ENCODE measurements at places on chromosomes 16 and 17.

DNA sequence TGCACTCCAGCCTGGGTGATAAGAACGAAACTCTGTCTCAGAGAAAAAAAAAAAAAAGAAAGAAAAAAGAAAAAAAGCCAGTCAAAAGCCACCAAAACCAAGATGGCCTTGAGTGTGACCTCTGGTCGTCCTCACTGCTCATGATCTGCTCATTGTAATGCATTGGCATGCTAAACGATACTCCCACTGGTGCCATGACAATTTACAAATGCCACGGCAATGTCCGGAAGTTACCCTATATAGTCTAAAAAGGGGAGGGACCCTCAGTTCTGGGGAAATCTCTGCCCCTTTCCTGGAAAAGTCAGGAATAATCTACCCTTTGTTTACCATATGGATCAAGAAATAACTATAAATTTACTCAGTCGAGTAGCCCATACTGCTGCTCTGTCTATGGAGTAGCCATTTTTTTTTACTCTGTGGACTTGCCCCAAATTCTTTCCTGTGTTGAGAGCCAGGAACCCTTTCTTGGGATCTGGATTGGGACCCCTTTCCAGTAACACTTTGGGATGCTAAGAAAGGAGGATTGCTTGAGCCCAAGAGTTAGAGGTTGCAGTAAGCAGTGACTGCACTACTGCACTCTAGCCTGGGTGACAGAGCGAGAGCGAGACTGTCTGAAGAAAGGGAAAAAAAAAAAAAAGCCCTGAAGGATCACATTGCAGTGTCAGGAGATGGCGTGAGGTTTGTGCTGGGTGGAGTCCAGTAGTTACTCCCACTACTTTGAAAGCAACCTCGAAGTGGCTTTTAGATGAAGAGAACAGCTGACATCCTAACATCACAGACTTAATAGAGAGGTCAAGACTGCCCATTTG, 3.7 kb upstream of the TMEM231 start:
- DNase-seq, result peak; percentile 18

- DNase-seq, result no peak
Measured at GRCh38 chr16:87046235-87046634, 271.0 kb downstream of the C16orf95 start.

GRCh38 chr17:72151565-72152386, 31.0 kb downstream of the SOX9 start:
- no peak for DNase-seq

DNA sequence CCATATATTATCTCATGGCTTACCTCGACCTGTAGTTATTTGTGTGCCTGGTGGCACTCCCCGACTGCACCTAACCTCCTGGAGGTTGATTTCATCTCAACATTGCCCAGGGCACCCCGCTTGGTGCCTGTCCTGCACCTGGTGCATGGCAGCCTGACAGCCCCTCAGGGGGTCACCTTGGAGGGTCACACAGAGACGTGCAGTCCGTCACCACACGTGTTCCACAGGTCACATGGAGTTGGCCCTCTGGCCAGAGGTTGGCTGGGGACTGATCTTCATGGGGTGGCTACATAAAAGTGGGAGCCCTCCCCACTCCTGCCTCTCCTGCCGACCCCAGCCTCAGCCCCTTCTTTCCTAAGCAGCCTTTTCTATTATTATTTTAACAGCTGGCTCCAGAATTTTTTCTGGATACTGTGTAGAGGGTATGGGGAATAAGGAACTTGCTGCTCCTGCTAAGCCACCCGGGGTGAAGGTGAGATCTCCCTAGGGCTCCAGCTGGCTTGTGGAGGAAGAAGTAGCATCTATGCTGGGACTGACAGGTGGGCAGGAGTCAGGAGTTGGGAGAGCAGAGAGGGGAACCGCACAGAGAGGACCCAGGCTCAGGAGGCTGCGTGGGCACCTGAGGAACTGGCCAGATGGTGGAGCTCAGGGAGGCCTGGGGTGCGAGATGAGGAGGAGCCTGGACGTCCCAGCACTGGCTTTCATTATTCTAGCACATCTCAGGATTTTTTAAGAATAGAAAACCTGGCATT, 12.5 kb upstream of the NKD1 start:
- DNase-seq, result no peak

GRCh38 chr17:63956296-63956920, 16.3 kb downstream of the SCN4A start:
- no peak for DNase-seq

- no peak for DNase-seq
Measured at GRCh38 chr16:15948532-15949209, 745 bp upstream of the ABCC1 start.

- no peak for DNase-seq
Measured at GRCh38 chr17:43787728-43788127, 7.5 kb downstream of the CFAP97D1 start.

DNA sequence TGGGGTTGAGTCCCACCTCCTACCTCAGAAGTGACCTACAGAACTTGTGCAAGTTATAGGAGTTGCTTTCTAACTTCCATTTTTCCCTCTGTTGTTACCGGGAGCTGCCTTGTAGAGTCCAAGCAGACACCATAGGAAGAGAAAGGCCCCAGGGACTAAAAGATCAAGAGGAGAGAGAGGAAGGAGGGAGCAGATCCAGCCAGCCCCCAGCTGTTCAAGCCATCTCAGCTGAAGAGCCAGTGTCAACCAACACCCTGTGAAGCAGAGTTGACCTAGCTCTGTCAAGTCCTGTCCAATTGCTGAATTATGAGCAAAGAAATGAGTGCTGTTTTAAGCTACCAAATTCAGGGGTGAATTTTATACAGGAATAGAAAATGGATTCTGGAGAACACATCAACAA, 34.9 kb upstream of the CACNG4 start:
- DNase-seq, result no peak

GRCh38 chr17:77875051-77875780, 83.3 kb upstream of the TNRC6C start:
- no peak for DNase-seq

GRCh38 chr17:76074390-76075363, at the start of gene GALR2:
GALR2 (plus strand) TSS chr17:76074781; CDS start chr17:76074884, 103 bp downstream.
- DNase-seq, result peak; percentile 52

DNA sequence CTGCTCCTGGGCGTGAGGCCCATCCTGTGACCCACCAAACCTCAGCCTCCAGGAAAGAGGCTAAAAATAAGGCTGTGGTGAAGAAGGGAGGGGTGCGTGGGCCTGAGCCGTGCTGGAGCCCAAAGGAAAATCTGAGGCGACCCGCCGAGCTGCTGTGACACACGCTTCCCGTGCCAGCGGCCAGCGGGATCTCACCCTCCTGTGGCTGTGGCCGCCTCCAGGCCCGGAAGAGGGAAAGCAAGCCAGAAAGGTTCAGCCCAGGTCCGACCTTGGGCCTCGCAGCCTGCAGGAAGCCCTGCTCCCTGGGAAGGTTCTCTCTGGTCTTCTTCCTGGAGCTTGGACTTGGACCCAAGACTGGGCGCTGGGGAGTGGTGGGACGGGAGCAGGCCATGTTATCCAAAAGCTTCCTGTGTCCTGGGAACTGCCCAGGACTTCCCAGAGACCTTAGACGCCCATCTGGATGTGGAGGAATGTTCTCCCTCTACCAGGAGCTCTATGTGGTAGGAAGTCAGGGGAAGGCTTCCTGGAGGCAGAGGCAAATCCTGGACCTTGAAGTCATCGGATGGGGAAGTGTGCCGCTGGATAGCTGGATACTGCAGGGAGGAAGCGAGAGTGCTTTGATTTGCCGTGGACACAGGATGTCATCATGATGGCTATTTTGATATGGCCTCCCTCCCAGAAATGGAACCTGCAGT, 11.4 kb downstream of the SPNS2 start:
- DNase-seq, result no peak

GRCh38 chr16:54875443-54875842, 55.2 kb upstream of the IRX5 start:
- no peak for DNase-seq

Data from hematopoietic multipotent progenitor cell treated with erythropoietin and hydrocortisone succinate and interleukin-3 and kit ligand, for 6 days (in vitro differentiated cells).